NCI-H1694 treated with DMSO at 0.1 percent for 48 hours (cell line): ENCODE measurements at places on chromosomes 12 and 14.
A peak's percentile ranks its signal among the peaks of the same experiment; 100 is the strongest.

- DNase-seq, result no peak
Observed at GRCh38 chr12:58896278-58896677, 24.0 kb downstream of the LRIG3 start.

DNA sequence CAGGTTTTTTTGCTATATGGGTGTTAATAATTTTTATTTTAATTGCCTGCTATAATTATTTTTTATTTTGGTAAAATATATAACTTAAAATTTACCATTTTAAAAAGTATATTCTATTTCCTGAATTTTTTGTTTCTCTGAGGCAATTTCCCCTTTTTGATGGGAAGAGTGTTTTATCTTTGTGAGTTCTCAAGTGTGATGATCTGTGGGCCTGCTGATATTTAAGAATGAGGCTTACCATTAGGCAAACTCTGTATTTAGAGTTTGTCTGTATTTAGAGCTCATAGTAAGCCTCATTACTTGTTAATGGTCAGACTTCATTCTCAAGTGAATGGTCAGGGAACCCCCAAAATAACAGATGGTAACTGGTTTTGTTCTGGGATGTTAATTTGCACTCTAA is 48.0 kb downstream of the WNK1 start:
- DNase-seq, result no peak

GRCh38 chr12:49946497-49946896 is 4.0 kb upstream of the AQP2 start:
- DNase-seq, result no peak

DNA sequence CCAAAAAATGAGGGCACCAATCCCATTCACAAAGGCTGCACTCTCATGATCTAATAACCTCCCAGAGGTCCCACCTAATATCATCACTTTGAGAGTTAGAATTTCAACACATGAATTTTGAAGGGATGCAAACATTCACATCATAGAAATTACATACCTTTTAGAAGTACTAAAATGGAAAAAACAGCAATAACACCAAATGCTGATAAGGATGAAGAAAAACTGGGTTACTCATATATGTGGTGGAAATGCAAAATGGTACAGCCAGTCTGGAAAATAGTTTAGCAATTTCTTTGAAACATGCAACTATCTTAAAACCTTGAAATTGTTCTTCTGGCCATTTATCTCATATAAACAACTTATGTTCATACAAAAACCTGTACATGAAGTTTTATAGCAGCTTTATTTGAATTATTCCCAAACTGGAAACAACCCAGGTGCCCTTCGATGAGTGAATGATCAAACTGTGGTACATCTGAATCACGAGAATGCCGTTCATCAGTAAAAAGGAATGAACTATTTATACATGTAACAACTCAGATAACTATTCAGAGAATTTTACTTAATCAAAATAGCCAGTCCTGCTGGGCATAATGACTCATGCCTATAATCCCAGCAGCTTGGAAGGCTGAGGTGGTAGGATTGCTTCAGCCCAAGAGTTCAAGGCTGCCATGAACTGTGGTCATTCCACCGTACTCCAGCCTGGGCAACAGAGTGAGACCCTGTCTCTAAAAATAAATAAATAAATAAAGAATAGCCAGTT is 109.4 kb upstream of the SSTR1 start:
- DNase-seq, result no peak

- DNase-seq, result no peak
Observed at GRCh38 chr14:69838881-69839416, 40.3 kb upstream of the SMOC1 start.

GRCh38 chr14:95024380-95024779 is 132.9 kb downstream of the DICER1 start:
- DNase-seq, result no peak

DNA sequence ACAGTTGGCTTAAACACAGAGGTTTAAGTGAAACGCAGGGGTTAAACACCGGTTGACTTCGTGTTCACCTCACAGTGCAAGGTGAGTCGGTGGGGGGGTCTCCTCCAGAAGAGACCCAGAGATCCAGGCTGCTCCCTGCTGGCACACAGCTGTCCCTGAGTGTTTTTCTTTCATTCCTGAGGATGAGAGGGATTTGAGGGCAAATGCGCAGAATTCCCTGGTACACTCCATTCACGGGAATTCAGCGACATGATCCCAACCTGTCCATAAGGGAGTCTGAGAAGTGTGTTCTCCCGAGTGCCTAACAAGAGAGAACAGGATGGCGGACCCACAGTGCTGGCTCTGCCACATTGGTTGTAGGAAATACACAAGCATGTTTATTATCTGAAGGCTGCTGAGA is 107.2 kb upstream of the ESRRB start:
- DNase-seq, result no peak

DNA sequence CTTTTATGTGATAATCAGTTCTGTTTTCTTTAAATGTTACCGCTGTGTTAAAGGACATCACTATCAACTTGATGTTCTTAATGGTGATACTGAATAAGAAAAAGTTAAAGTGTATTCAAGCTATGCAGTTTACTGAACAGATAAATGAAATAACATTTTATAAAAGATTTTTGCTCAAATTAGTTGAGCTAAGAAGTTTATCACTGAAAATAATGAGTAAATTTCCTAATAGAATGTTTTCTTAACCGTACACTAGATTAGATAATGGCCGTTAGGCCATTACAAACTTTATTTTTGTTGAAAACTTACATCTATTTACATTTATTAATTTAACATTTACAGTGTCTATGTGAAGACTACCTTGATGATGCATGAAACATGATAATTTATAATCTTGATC is 25.0 kb downstream of the ATF7IP start:
- no peak for DNase-seq

DNA sequence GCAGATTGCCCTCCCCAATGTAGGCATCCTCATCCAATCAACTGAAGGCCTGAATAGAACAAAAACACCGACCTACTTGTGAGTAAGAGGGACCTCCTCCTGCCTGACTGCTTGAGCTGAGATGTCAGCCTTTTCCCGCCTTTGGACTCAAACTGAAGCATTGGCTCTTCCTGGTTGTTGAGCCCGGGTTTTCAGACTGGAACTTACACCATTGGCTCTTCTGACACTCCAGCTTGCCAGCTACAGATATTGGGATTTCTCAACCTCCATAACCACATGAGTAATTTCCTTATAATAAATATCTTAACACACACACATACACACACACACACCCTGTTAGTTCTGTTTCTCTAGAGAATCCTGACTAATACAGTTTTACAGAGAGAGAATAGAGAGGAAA is 173.4 kb upstream of the NTF3 start:
- DNase-seq, result no peak

- DNase-seq, result no peak
Observed at GRCh38 chr14:74486164-74486563, 6.9 kb downstream of the NPC2 start.

- DNase-seq, result no peak
Observed at GRCh38 chr12:43284486-43285158, 267.4 kb downstream of the ADAMTS20 start.

GRCh38 chr12:1500095-1500801 is 94.1 kb downstream of the FBXL14 start:
- no peak for DNase-seq

GRCh38 chr14:56099081-56099797 is 19.0 kb upstream of the PELI2 start:
- no peak for DNase-seq

GRCh38 chr12:66044731-66045130 is 85.8 kb downstream of the LLPH start:
- DNase-seq, result no peak

- DNase-seq, result peak; percentile 46
Observed at GRCh38 chr14:80587096-80587724, 354.3 kb downstream of the CEP128 start.

DNA sequence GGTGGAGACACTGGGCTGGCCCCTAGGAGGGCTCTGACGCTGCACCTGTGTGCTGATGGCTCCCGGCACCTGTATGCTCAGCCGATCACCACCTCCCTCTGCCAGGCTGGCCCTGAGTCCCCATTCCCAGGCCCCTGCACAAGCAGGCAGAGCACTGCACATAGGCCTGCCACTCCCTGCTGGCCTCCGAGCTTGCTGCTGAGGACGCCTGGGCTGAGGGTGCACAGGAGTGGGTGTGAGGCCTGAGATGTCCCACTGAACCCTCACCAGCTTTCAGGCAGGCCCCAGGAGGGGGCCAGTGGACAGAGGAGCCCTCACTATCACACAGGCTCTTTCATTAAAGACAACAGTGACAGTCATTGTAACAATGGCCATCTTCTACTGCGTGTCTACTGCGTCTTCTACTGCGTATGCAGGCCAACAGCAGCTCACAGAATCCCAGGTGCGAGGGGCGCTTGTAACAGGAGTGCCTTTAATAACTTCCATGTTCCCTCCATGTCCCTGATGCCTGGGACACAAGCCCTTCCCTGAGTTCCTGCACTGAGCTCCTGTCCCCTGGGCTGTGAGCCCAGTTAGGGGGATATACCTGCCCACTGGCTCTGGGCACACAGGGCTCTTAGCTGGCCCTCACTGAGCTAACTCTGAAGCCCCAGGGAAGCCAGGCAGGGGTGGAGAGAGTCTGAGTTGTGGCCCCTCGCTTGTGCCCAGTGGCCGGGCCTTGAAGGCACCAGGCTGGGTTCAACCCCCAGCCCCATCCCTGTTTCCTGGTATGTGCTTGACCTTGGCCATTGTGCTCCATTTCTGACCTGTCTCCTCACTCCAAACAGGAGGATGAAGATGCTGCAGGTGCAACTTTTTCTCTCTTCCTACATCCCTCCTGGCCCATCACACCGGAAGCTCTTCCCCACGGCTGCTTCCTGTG is 71.3 kb downstream of the PRIMA1 start:
- no peak for DNase-seq

DNA sequence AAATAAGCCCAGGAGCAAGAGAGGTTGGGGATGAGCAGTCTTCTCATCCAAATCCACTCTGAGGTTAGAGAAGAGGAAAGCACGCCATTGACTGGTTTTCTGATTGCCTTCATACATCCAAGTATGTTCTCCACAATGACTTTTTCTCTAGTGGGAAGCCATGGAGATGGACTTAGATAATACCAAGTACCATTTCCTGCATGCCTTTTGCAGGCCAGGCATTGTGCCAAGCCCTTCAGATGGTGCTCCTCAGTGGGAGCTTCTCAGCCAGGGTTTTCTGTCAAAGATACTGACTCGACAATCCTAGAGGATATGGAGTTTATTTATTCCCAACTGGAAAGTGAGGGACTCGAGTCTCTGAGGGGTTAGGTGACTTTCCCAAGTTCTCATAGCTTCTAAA is 218.0 kb downstream of the ZFP36L1 start:
- DNase-seq, result no peak

DNA sequence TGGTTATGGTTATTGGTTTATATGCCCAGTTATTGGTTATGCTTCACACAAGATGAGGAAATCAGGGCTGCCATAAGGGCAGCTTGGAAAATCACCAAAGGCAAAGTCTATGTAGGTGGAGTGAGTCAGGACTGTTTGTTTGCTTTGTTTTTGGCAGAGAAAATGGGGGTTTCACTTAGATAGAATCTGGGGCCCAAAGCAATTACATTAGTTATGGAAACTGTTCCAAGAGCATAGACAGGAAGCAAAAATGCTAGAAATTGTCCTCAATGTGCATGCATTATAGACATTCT is 2.2 kb downstream of the VAMP1 start:
- no peak for DNase-seq
